Cardiac muscle cell (in vitro differentiated cells and primary cell): ENCODE measurements at places on chromosomes 7 and 10. TPM values are rescaled to one million over a fixed set of nuclear protein-coding genes. Genes with fewer than 3 reads are reported as not detected.

DNA sequence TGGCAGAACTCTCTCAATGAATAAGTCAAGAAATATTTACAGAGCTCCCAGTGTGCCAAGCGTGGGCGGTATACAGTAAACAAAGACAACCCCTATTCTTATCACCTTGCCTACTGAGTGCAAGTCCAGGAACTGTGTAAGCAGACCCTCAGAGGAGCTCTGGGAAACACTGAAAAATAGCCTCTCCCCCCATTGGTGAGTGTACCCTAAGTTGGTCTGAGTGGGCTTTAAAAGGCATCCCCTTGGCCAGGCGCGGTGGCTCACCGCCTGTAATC lies 1.2 kb downstream of the DYDC2 start:
- H3K27me3 ChIP-seq, result no peaks in the 10 kb centered on the region
- H3K4me3 ChIP-seq, result no peak overlapping the region
- H3K4me1 ChIP-seq, result peaks cover 4% of the 10 kb centered on the region
- no peaks in the 10 kb centered on the region for H3K36me3 ChIP-seq

DNA sequence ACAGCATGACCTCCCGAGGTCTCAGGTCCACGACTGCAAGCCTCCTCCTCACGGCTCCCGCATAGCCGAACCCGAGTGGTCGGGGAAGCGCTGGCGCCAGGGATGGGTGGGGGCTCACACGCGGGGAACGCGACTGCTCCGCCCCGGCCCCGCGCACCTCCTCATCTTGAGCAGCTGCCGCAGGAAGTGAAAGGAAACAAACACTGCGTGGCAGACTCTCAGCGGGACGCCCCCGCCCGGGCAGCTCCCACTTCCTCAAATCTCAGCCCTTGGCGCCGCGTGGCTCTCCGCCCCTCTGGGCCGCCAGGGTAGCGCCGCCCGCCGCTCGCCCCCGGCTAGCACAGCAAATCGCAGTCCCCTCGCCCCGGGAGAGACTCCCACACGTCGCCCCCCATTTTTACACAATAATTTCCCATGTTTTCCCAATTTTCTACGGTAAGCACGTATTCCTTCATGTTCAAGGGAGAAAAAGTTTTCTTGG lies at the start of gene TMEM243:
Gene TMEM243 (minus strand): TSS at position 188 of the 481 bp plus-strand sequence. CDS start 229 bp downstream, outside the sequence.
- peak within 1 kb of the TSS; percentile 82 for H3K4me3 ChIP-seq
- H3K27me3 ChIP-seq, result peaks cover 39% of the 10 kb centered on the region
- H3K36me3 ChIP-seq, result no peaks in the 10 kb centered on the region
- H3K27ac ChIP-seq, result no peak within 1 kb of the TSS
- DNase-seq, result peak; percentile 79

- no peaks in the 10 kb centered on the region for H3K4me1 ChIP-seq
- no peaks in the 10 kb centered on the region for H3K36me3 ChIP-seq
- H3K27ac ChIP-seq, result no peak overlapping the region
- no peak for DNase-seq
- no peak overlapping the region for H3K4me3 ChIP-seq
- no peaks in the 10 kb centered on the region for H3K27me3 ChIP-seq
Observed at GRCh38 chr10:112407696-112408095, 33.8 kb downstream of the ACSL5 start.

DNA sequence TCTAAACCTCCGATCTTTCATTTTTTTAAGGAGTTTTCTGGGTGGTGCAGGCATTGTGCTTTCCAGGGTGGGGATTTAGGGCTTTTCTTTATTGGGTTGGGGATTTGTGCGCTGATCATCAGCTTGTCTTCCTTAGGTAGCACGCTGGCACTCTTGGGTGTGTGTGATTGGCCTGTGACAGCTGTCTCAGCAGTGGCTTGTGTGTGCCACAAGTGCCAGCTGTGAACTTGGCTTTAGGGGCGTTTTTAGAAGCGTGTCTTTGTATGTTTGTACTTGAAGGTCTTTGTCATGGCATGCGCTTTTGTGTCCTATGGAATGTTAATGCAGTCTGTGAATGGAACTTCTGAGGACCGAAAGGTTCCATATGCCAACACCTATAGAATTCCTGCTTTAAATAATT lies 788 bp downstream of the AKAP9 start:
- peak overlapping the region; percentile 94 for H3K27ac ChIP-seq
- DNase-seq, result peak; percentile 51
- no peaks in the 10 kb centered on the region for H3K36me3 ChIP-seq
- no peaks in the 10 kb centered on the region for H3K27me3 ChIP-seq
- H3K4me3 ChIP-seq, result peak overlapping the region; percentile 56

DNA sequence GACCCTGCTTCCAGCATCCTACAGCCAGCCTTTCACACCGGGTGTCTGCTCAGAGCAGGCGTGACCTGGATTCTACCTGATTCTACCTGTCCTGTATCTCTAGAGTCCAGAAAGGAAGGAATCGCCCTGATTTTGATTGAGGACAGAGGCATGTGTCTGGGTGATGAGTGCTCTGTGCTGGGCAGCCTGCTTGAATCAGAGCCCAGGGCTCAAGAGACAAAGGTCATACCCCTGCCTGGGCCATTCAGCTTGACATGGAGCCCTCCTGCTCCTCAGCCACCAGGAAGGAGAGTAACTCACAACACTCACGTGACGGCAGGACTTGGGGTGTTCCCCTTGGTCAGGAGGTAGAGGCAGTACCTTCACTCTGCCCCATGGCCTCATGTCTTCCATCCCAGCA lies 11.2 kb downstream of the GAD2 start:
- no peak overlapping the region for H3K27ac ChIP-seq
- no peaks in the 10 kb centered on the region for H3K4me1 ChIP-seq
- no peak for DNase-seq
- H3K27me3 ChIP-seq, result peaks cover 38% of the 10 kb centered on the region

- H3K36me3 ChIP-seq, result no peaks in the 10 kb centered on the region
- no peak overlapping the region for H3K4me3 ChIP-seq
- peaks cover 71% of the 10 kb centered on the region for H3K27me3 ChIP-seq
- DNase-seq, result no peak
- H3K4me1 ChIP-seq, result no peaks in the 10 kb centered on the region
- no peak overlapping the region for H3K27ac ChIP-seq
Observed at GRCh38 chr10:117502421-117503243, 39.9 kb upstream of the EMX2 start.

DNA sequence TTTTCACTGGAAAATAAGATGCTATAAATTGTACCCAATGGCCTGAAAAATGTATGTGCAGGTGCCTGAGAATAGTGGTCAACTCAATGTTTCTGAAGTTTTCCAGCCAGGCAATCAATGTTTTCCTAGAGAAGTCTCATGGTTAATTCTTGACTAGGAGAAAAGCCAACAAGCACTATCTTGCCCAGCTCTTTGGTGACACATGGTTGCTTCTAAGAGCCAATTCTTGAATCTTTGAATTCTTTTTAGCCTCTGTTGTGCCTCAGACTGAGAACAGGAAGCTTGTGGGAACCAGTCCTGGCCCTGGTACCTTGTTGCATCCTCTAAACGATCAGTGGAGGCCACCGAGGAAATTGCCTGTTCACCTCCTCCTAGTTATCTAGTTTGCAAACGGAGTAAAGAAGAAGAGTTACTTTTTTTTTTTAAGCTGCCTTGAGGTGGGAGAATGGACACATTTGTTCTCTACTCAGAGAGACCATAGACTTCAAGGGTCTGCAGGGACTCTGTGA lies 144.0 kb upstream of the MKLN1 start:
- H3K4me1 ChIP-seq, result no peaks in the 10 kb centered on the region
- no peaks in the 10 kb centered on the region for H3K36me3 ChIP-seq
- no peak overlapping the region for H3K4me3 ChIP-seq

DNA sequence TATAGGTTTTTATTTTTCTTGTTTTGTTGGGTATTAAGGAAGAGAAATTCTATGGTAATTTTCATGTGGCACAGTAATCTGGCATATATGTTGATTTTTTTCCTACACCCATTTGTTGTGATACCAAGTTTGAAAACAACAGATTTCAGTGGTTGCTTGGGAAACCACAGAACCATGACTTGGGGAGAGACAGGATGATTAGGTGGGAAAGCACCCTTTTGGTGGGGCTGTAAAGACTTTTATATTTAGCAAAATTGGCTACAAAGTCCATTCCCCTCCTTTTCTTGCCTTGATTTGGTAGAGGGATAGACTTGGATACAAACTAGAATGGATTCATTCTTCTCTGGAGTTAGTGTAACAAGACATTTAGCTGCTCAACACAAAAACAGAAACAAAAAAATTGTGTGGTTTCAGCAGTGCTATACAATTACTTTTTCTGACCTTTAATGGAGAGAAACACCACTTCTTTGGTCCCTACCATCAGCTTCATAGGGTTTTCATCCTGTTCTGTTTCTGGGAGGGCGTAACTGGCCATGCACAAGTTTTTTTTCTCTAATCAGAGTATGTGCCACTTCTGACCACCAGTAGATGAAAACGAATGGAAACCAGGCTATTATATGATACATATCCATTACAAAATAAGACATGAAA lies 52.7 kb downstream of the FIGNL1 start:
- H3K4me3 ChIP-seq, result no peak overlapping the region
- peaks cover 45% of the 10 kb centered on the region for H3K27me3 ChIP-seq
- no peak overlapping the region for H3K27ac ChIP-seq
- DNase-seq, result no peak

DNA sequence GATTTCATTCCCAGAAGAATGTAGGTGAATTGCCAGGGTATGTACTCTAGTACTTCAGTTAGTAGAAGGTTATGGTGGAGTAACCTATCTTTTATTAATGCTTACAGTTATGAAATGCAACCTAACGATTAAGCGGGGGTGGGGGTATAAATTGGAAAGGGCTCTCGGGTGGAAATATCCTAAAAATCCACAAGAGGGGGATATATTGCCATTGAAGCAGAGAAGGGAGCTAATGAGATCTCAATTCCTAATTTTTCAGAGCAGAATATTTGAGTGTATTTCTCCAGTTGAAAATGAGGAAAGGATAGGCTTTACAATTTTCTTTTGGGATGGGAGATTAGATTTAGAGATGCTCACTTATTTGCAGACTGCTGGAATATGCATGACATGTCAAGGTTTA lies 90.8 kb downstream of the DNAJB9 start:
- H3K4me3 ChIP-seq, result no peak overlapping the region
- H3K27ac ChIP-seq, result no peak overlapping the region
- H3K4me1 ChIP-seq, result no peaks in the 10 kb centered on the region
- DNase-seq, result no peak
- H3K27me3 ChIP-seq, result no peaks in the 10 kb centered on the region

- H3K27ac ChIP-seq, result no peak overlapping the region
- H3K4me3 ChIP-seq, result no peak overlapping the region
- DNase-seq, result no peak
- no peaks in the 10 kb centered on the region for H3K4me1 ChIP-seq
Observed at GRCh38 chr7:139060695-139061237, 24.9 kb upstream of the ZC3HAV1L start.

DNA sequence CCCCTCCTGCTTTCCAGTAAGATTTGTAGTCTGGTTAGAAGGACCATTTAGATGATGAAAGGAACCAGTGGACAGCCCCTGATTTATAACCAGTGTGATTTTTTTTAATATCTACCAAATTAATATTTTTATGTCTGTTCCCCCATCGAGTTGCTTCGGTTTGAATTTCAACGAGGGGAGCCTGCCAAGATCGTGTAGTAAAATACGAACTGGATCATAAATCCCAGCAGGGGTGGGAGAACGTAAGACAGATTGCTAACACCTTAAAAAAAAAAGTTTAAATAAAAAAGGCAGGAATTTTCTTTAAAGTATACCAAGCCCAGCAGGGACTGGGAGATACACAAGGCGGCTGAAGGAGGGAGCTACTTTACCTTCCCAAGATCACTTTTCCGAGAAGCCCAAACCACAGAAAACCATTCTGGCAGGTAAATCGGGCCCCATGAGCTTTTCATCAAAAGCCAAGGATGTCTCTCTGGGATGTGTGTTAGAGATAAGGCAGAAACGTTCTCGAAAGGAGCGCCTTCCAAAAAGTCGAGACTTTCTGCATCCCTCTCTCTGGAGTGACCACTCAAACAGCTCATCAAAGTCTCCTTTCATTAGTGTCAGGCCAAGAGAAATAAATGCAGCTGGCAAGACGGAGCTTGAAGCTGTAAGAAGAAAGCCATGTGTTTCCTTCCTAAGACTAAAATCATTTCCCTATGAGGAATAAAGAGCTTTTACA lies 270.5 kb upstream of the NFE2L3 start:
- H3K4me1 ChIP-seq, result peaks cover 20% of the 10 kb centered on the region
- H3K4me3 ChIP-seq, result no peak overlapping the region
- no peak overlapping the region for H3K27ac ChIP-seq
- H3K27me3 ChIP-seq, result no peaks in the 10 kb centered on the region
- no peaks in the 10 kb centered on the region for H3K36me3 ChIP-seq
- no peak for DNase-seq

GRCh38 chr7:28813243-28813962 lies 144.7 kb downstream of the TRIL start:
- H3K36me3 ChIP-seq, result no peaks in the 10 kb centered on the region
- no peaks in the 10 kb centered on the region for H3K27me3 ChIP-seq
- peak; percentile 17 for DNase-seq
- no peak overlapping the region for H3K4me3 ChIP-seq

GRCh38 chr7:1562597-1563051 lies 6.6 kb upstream of the TMEM184A start:
- no peak for DNase-seq
- H3K27ac ChIP-seq, result peak overlapping the region; percentile 48
- H3K36me3 ChIP-seq, result no peaks in the 10 kb centered on the region
- H3K27me3 ChIP-seq, result no peaks in the 10 kb centered on the region

GRCh38 chr10:100009283-100009792 lies 409 bp downstream of the DNMBP start:
- H3K36me3 ChIP-seq, result no peaks in the 10 kb centered on the region
- peaks cover 7% of the 10 kb centered on the region for H3K4me1 ChIP-seq
- H3K4me3 ChIP-seq, result peak overlapping the region; percentile 75
- DNase-seq, result no peak

DNA sequence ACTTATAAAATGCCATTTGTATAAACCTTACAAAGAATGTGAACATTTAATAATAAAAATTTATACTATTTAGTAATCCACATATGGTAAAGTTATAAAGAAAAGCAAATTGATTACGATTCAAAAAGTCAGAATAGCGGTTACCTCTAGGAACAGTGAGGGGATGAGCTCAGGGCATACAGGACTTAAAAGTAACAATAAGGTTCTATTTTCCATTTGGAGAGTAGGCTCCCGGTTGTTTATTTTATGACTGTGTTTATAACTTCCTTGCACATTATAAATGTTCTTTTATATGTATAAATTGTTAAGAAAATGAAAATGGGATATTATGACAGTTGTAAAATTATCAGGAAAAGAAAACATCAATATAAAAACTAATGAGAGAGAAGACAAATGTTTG lies 135.7 kb downstream of the AVL9 start:
- no peak overlapping the region for H3K4me3 ChIP-seq
- no peaks in the 10 kb centered on the region for H3K36me3 ChIP-seq
- H3K4me1 ChIP-seq, result no peaks in the 10 kb centered on the region
- no peaks in the 10 kb centered on the region for H3K27me3 ChIP-seq

Gene ATOH7
- total RNA-seq, result 0.11 TPM in 1 of 2 replicates, not detected in the other

Gene AASS
- total RNA-seq, result 25.0 and 42.1 TPM in 2 replicates

Gene BRAT1
- 79.9 and 109 TPM in 2 replicates for total RNA-seq

Gene ZNF37A
- total RNA-seq, result 9.8 and 15.3 TPM in 2 replicates

Gene LRRC17
- total RNA-seq, result 5.7 and 9.7 TPM in 2 replicates

Gene DRGX
- total RNA-seq, result not detected in 2 replicates

Gene BICC1
- total RNA-seq, result 11.3 and 13.2 TPM in 2 replicates

Gene GPC2
- 37.4 and 47.9 TPM in 2 replicates for total RNA-seq

Gene TRIL
- 5.2 and 5.8 TPM in 2 replicates for total RNA-seq
